Mucosa of descending colon (tissue), 3 donors: ENCODE measurements at places on chromosomes 6 and 20. TPM values are rescaled to one million over a fixed set of nuclear protein-coding genes. Genes with fewer than 3 reads are reported as not detected.

Gene ZNF341
- total RNA-seq: 5.6 TPM

Gene ARHGAP40
- total RNA-seq: not detected

Gene BPIFB3
- total RNA-seq: not detected

Gene SYNDIG1
- total RNA-seq: 0.35 TPM

Gene PSORS1C2
- total RNA-seq: not detected

Gene GATA5
- total RNA-seq: 0.14 TPM

Gene SLC17A2
- not detected for total RNA-seq

Gene POPDC3
- total RNA-seq: not detected

Gene ZC3H12D
- total RNA-seq: 5.2 TPM

Gene OR2H1
- not detected for total RNA-seq

Gene FYN
- total RNA-seq: 24.8 TPM

Gene MYLK4
- 0.41 TPM for total RNA-seq

Gene ISM1
- total RNA-seq: 0.14 TPM

Gene KCNG1
- total RNA-seq: 6.3 TPM

Gene TFAP2D
- not detected for total RNA-seq

Gene WFDC2
- total RNA-seq: 65.7 TPM

Gene MAP7
- 80.5 TPM for total RNA-seq

Gene TCP11
- not detected for total RNA-seq

Gene GSTA4
- 14.7 TPM for total RNA-seq

Gene PM20D2
- 17.6 TPM for total RNA-seq

Gene ETV7
- 2.8 TPM for total RNA-seq

Gene RHAG
- not detected for total RNA-seq

Gene GHRH
- total RNA-seq: not detected

Gene SRSF12
- 0.51 TPM for total RNA-seq

Gene B3GALT4
- total RNA-seq: 24.2 TPM

Gene CST5
- total RNA-seq: not detected

Gene MYMX
- 0.39 TPM for total RNA-seq

Gene BPI
- not detected for total RNA-seq
